ENCODE measurements at places on chromosomes 5 and 9.

GRCh38 chr9:86340356-86341006, 13.7 kb downstream of the TUT7 start:
- DNase-seq, result no peak

- DNase-seq, result no peak
These were observed 370.2 kb upstream of the C9orf72 start for GRCh38 chr9:27943501-27943900.

- no peak for DNase-seq
These were observed 41.0 kb downstream of the CEP120 start for GRCh38 chr5:123382252-123382651.

GRCh38 chr5:135053989-135054388, 20.0 kb upstream of the PITX1 start:
- DNase-seq, result no peak

GRCh38 chr9:91151718-91152095, 210.0 kb downstream of the AUH start:
- DNase-seq, result no peak

DNA sequence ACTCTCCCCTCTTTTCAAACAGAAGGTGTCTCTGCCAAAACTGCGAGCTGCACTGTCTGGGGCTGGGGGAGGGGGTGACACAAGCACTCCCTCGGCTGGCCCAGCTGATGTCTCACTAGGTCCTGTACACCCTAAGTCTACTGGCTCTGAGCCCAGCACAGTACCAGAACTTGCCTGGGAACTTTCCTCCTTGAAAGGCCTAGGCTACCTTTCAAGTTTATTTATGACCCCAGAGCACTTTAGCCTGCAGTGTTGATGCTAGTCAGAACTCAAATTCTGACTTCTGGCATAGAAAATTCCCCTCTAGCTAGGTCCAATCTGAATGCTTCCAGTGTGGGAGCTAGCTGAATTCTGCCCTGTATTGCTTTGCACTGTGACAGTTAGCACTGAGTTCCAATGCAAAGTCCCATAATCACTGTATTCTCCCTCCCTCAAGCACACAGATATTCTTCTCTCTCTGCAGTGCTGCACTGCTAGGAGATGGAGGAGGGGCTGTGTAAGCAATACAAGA, 10.5 kb downstream of the LURAP1L start:
- DNase-seq, result no peak

DNA sequence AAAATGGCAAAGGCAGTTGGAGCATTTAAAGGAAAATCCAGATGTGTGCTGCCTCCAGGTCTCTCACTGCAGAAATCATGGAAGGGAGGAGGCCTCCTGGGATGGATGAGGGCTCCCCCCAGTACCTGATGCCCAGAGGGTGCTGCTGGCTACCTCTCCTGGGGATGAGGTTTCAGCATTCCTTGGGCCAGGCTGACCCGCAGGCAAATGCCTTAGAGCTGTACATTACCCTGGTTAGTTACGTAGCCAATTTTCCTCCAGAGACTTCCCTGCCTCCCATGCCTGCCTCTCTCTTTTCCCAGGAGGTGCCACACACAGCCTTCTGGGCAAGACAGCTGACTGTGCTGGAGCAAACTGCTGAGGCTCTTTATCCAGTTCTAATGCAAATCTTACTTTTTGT, 65.3 kb downstream of the RGS3 start:
- DNase-seq, result no peak

All from GDM1 (cell line).